ENCODE measurements at places on chromosomes 2 and 18.

DNA sequence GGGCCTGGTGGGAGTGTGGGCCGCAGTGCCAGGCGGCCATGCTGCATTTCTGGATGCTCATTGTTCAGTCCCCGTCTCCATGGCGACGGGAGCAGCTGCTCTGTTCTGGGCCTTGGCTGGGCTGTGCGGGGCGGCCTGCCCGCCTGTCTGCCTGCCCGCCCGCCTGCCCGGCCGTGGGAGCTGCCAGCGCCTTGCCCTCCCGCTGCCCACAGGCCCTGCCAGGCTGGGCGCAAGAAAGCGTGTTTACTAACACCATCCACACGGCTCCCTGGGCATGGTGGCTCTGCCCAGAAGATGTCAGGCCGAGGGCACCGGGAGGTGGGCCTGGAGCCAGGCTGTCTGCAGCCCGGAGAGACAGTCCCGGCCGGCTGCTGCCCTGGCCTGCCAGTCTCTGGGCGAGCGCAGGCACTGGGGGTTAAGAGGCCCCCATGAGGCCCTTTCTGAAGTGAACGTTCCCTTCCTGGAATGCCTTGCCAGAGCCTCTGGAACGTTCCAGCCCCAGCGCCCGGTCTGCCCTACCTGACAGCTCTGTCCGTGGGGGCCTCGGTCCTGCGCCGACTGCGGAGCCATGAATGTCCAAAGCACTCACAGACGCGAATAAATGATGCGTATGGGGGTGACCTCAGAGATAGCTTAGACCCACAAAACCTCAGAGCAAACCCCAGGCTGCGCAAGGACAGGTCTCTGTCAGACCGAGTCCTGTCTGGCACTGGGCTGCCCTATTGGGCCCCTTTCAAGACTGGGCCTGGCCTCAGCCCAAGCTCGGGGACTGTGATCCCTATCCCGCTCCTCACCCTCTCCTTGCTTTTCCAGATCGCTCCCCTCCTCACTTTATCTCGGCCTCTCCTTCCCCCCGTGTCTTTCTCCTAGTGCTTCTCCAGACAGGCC, 44.3 kb downstream of the MYCN start:
- no peak for DNase-seq

DNA sequence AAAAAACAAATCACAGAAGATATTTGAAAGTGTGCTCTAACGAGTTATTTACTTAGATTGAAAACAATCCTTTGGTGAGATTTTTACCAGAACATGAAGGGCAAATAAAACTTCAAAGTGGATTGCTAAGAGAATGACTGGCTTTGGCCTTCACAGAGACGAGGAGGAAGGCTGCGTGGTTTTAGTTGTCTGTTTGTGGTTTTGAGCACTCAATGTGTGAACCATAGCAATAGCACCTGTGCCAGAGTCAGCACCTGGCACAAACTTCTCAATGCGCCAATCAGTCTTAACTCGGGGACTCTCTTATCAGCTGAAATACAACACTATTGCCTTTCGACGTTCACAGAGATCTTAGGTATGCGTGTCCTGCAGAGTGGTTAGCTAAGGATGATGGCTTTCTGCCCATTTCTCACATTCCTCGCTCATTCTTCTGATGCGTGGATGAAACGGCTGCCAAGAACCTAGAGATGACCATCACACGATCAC, 70.0 kb downstream of the MBP start:
- DNase-seq: no peak

DNA sequence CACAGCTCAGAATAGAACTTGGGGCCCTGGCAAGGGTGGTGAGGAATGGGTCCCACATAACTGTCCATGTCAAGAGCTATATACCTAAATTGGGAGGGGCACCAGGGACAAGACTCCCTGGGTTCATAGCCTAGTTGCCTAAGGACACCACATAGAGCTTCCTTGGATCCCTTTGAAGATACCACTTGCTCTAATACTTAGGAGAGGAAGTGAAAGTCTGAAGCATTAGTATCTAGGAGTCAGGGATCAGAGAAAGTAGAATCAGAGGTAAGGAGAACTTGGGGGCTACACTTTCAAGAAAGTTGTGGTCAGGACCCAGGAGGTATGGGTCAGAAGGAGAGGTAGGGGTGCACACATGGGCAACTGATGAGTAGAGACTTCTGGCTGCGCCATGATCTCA, 318.2 kb upstream of the SLC39A10 start:
- no peak for DNase-seq

DNA sequence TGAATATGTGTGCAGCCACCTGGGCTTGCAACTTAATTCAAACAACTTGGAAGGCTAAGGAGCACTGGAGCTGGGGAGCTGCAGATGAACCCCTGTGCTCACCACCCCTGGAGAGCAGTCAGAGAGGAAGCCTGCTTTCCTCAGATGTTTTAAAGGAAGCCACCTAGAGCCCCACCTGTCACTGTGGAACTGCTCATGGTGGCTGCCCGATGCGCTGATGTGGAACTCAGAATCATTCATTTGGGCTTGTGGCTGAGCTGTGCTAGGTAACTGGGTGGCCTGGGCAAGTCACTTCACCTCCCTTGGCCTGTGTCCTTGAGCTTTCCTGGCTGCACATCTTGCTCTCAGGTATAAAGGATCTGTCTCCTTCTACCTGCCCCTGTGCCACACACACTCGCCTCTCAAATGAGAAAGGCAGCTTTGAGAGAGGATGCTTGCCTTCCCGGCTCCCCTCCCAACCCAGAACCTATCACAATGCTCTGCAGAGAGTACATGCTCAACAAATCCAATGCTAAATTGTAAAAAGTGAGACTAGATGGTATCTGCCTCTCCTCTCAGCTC, 41.3 kb downstream of the BCL11A start:
- DNase-seq: no peak

GRCh38 chr18:62935994-62936393, 220.7 kb downstream of the PHLPP1 start:
- no peak for DNase-seq

DNA sequence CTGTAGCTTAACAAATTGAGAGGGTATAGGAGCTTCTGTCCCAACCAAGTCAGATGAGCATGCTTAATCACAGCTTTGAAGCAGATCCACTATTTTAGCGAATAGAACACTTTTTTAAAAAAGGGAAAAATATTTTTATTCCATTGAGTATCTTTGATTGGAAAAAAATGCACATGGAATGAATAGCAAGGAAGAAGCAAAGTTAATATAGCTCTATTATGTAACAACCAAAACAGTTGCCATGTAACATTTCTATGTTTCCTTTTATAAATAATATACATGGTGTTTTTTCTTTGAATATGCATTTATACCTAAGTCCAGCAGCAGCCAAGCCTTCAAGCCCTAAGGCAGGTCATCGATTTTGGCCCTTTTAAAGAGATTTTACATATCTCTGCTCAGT, 21.4 kb upstream of the SPTBN1 start:
- no peak for DNase-seq

- DNase-seq: no peak
Observed at GRCh38 chr2:227545990-227546389, 52.7 kb upstream of the SCYGR2 start.

DNA sequence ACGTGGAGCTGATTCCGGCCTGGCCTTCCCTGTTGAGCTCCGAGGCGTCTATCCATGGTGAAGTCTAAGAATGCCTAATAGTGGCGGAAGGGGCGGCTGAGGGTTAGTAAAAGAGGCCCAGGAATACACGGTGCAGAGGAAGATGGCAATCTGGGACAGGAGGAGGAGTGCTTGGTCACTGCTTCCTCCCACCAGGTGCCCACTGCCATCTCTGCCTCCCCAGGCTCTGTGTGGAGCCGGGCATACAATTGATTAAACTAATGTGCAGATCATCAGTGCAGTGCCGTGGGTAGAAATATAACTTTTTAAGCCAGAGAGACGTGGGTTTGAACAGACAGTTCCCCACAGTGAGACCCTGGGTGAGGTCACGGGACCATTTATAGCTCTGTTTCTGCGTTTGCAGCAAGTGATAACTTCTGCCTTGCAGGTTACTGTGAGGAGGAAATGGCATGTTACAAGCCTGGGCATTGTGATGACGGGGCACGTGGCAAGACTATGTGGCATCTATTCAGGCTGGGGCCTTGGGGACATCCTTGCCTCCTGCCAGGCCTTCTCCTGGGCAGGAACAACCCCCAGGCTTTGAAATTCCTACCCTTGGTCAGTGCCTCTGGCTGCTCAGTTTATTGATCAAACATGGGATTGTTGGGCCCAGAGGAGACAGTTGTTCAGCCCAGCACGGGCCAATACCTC, 204.9 kb downstream of the ASB1 start:
- no peak for DNase-seq

- DNase-seq: no peak
Observed at GRCh38 chr18:42340423-42341009, 385.5 kb downstream of the PIK3C3 start.
